ENCODE measurements at places on chromosomes 6 and 20. TPM values are rescaled to one million over a fixed set of nuclear protein-coding genes. Genes with fewer than 3 reads are reported as not detected.

DNA sequence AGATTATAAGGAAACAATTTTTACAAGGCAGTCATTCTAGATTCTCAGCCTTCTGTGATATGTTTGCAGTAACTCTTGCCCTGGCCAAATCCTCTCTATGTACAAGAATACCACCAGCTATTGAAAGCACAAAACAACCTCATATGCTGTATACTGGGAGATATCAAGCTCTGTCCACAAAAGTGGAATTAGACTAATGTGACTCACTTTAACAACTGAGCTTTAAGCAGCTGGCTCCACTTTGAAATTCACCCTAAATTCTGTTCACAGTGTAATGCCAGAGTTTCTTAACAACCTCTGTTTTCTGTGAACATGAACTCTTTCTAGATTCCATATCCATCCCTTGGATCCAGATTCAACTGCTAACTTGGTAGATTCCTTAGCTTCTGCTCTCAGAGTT is 47.6 kb downstream of the CHD6 start:
- H3K27ac ChIP-seq: peak overlapping the region; percentile 42
- no peak for DNase-seq
- no peak overlapping the region for H3K4me3 ChIP-seq
- peaks cover 5% of the 10 kb centered on the region for H3K36me3 ChIP-seq

DNA sequence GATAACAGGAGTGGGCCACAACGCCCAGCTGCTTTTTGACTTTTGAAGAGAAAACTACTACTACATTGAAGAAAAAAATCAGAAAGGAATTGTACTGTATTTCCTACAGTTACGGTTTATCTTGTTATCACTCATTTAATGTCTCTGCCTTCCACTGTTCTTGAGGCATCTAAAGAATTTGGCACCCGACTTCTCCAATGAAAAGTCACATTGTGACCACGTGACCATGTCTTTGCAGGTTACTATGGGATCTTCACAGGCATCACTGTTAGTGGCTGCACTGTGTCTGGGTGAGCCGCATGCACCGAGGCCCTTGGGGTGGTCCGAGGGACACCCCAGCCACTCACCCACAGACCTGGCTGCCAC is 26.8 kb downstream of the RRBP1 start:
- no peaks in the 10 kb centered on the region for H3K27me3 ChIP-seq
- no peak for DNase-seq
- peaks cover 38% of the 10 kb centered on the region for H3K36me3 ChIP-seq
- H3K27ac ChIP-seq: peak overlapping the region; percentile 59

DNA sequence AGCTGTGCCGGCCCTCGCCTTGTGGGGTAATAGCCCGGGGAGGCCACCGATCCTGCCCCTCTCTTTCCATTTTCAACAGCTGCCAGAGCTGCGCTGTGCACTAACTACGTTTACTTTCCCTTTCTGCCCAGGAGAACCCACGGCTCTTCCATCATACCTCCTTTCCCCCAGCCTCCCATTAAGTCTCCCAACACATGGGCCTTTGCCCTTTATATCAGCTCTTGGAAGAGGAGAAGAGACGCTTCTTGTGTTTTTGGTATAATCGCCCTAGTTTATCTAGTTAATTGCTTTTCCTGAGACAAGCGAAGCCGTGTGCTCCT is 637 bp downstream of the UBR2 start:
- H3K27ac ChIP-seq: peak overlapping the region; percentile 99
- H3K27me3 ChIP-seq: peaks cover 19% of the 10 kb centered on the region
- H3K4me3 ChIP-seq: peak overlapping the region; percentile 93
- DNase-seq: no peak
- H3K36me3 ChIP-seq: peaks cover 9% of the 10 kb centered on the region
- H3K4me1 ChIP-seq: peaks cover 24% of the 10 kb centered on the region

Gene RWDD2A
- 7.6 TPM for total RNA-seq

- no peaks in the 10 kb centered on the region for H3K36me3 ChIP-seq
- no peak overlapping the region for H3K4me3 ChIP-seq
- peaks cover 16% of the 10 kb centered on the region for H3K27me3 ChIP-seq
- DNase-seq: no peak
- no peaks in the 10 kb centered on the region for H3K4me1 ChIP-seq
Observed at GRCh38 chr6:105593056-105593690, 190.3 kb upstream of the PREP start.

Gene SLC22A2
- total RNA-seq: not detected
